MV-4-11 (cell line): ENCODE measurements at places on chromosomes 5 and 9.

DNA sequence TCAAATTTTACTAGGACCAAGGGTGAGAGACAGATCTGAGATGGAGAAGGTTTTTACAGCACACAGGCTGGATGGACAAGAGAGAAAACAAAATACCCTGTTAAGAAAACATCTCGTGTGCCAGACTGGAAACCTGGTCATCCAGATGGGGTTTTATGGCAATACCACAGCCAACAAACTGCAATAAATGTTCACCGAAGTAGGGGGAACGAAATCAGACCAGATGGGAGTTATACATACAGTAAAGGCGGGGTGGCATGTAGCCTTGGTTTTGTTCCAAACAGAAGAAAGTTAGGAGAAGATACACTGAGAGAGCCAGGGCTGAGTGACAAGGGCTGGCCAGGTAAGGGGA is 63.3 kb downstream of the DCP2 start:
- no peak for DNase-seq

DNA sequence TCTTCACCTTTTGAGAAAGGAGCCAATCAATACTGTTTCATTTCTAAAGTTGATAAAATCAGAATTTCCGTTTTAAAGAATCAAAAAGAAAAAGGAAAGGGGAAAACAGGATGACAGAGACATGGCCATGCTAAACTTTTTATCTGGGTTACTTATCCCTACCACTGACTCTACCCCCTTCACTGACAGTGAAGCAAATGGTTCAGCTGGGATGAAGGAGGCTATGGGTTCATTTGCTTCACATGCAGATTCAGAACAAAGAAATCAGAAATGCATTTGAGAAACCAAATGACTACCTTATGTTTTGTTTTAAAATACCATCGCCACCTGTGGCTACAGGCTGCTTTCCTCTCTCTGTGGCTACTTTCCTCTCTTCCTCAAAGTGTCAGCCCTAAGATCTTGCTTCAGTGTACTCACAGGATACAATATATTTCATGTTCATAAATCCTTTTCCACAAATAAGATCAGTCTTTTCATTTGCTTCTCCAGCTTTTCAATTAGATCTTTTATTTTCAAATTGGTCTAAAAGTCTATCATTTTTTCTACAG is 53.3 kb downstream of the LPAR1 start:
- DNase-seq: no peak

DNA sequence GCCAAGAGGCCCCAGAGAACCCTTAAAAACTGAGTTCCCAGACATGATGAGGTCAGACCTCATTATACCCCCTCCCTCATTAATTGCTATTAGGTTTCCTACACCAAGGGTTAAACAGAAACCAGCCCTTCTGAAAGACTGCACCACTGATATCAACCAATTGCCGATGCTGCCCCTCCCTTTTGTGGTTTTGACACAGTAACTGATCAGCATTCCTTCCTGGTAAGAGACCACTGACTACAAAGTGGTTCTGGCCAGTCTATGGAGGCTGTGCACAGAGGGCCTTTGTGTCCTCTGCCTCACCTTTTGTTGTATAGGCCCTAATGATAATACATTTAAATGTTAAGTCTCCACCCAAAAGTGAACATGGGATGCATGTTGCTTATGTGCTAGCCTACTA is 201.5 kb downstream of the FRMD3 start:
- DNase-seq: no peak

DNA sequence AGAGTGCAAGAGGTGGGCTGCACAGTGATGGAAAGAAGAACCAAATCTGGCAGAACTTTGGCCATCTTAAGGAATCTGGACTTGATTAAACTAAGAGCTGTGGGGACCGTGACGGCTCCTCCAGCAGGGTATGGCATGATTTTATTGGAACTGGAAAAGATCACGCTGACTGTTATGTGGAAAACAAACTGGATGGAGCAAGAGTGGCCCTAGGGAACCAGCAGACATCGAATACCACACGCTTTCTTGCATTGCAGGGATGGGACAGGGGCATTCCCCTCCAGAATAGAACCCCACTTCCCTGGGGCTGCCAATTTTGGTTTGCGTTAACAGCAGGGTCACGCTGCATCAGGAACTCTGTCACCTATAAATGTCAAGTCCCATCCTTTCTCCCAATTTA is 38.8 kb downstream of the INSYN2B start:
- DNase-seq: no peak

DNA sequence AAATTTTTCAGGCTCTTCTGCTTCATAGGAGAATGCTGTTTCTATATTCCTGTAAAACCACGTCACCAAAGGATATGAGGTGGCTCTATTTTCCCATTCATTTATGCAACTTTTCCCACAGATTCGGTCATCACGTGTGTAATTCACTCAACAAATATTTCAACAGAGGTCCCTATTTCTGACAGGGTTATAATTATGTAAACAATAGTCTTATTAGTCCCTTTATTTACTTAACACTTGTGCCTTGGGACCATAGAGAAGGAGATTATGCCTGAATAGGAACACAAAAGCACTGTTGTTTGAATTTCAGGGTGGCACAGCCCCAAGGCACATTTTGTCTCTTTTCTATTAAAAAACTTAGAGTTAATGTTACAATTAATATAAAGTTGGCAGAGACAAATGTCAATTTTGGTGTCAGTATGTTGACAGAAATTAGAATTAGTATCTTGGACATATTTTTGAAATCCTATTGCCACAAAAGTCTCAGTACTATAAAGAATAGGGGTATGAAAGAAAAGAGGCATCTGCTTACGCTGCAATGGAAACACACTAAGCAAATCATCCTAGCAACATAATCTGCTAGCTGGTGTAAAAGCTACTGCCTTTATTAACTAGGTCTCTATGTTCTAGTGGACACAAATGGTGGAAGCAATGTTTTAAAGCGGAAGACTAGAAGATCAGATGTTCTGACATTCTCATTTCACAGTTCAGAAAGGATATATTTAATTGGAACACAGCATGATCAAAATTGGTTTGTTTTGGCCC is 229.1 kb upstream of the TBCA start:
- peak; percentile 28 for DNase-seq

DNA sequence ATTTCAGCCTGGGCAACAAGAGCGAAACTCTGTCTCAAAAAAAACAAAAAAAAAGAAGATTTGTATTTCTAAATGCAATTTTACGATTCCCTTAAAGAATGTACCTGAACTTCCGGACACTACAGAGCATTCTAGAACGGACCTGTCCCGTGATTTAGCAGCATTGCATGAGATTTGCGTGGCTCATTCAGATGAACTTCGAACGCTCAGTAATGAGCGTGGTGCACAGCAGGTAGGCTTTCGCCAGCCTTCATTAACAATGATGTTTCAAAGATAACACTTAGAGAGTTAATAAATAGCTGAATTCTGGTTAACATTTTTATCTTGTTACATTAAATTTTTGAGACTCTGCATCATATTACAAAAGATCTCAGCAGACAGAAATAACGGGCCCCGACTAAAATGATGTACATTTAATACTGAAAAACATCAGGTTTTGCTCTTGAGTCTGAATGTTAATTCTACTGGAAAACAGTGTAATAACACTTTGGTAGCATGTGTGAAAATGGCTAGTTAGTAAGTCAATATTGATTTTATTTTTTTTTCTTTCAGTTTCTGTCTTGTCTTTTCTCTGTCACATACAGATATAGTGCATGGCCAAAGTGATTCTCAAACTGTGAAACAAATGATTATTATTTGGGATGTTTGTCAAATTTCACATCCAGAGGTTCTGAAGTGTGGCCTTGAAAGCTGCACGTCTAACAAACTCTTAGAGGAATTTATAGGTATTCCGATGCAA is 23.3 kb downstream of the CCNH start:
- no peak for DNase-seq

DNA sequence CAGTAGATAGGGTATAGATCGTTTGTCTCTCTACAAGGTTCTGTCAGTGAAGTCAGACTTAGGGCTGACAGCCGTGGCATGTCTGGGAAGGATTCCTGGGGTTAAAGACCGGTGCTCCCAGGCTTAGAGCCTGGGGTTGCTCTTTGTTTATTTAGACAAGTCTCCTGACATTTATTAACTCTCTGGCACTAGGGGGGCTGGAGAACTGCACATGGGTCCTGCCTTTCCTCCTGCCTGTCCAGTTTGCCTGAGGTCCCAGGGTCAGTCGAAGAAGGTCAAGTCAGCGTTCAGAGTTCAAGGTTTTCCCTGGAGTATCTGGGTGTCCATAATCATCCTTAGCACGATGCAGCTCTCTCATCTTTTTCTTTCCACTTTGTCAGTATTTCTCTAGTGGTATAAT is 5.6 kb downstream of the EGFLAM start:
- DNase-seq: no peak

GRCh38 chr9:124134526-124134925 is 123.0 kb downstream of the LHX2 start:
- no peak for DNase-seq

DNA sequence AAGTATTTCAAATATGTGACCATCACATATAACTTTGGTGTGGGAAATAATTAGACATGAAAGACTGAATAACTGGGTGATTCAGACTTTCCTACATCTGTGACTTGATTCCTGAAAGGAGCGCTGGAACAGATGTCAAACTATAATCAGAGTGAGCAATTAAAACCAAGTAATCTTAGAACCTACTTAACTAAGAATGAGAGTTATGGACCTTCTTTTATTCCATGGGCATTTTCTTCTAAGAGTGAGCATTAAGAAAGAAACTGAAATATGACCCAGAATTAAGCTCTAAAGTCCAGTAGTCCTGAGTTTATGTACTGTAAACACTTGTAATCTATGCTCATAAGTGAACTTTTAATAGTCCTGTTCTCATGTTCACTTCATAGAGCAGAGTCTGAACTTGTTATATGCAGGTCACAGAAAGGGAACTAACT is 68.4 kb downstream of the PAM start:
- DNase-seq: no peak

DNA sequence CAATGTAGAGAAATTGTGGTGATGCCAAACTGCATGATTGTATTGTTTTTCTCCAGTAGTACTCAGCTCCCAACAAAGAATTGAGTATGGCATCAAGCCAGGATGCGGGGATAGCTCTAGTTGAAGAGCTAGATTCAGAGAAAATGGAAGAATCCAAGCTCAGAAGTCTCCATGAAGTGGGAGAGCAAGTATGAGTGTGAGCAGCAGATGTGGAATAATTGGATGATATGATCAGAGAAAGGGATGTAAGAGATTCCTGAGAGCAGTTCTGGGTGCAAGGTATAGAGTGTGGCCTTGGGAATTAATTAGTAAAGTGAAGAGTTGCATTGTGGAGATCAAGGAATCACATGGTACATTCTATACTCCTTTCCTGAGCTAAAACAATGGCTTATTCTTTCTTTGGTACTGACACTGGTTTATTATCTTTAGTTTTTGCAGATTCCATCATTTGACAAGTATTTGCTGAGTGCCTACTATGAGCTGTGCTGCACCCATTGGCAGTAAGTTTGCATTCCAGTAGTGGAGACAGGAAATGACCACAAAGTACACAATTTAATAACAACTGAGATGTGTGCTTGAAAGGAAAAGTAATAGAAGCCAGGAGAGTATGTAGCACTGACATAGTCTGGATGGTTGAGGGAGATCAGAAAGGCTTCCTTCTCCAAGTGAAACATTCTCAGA is 177.1 kb downstream of the CPLANE1 start:
- DNase-seq: no peak

- no peak for DNase-seq
These were observed 262.8 kb downstream of the NR3C1 start for GRCh38 chr5:143140492-143141203.

GRCh38 chr9:122656378-122656777 is 1.0 kb downstream of the OR1B1 start:
- no peak for DNase-seq

GRCh38 chr5:121819682-121820261 is 31.9 kb upstream of the FTMT start:
- DNase-seq: no peak

DNA sequence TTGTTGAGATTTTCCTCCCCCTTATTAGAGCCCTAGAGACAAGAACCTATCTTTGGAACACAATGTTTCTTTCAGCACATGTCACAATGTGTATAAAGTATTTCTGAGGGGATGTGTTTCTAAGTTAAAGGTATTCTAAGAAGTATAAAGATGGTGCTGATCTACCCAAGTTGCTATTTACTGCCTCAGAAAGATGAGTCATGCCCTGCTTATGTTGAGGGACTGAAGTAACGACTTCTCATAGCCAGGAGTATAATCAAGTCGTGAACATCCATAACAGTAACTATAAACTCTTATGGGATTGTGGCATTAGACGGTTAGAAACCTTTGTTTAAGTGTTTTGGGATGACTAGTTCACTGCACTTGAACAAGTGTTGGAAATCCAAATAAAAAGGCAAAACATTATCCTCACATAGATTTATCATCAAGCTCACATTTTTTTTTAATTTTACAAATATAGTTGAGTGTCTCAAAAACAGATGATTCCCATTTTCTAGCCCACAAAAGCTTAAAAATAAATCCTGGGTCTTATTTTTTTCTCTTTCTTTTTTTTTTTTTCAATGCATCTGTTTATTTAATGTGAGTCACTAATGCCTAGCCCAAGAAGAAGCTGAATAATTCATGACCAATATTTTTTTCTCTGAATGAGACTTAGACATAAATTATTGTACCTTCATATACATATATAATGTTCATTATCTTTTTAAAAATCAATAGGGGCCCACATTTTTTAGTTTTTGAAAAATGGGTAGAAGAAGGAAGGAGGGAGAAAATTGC is 12.2 kb upstream of the TMEM252 start:
- DNase-seq: no peak

DNA sequence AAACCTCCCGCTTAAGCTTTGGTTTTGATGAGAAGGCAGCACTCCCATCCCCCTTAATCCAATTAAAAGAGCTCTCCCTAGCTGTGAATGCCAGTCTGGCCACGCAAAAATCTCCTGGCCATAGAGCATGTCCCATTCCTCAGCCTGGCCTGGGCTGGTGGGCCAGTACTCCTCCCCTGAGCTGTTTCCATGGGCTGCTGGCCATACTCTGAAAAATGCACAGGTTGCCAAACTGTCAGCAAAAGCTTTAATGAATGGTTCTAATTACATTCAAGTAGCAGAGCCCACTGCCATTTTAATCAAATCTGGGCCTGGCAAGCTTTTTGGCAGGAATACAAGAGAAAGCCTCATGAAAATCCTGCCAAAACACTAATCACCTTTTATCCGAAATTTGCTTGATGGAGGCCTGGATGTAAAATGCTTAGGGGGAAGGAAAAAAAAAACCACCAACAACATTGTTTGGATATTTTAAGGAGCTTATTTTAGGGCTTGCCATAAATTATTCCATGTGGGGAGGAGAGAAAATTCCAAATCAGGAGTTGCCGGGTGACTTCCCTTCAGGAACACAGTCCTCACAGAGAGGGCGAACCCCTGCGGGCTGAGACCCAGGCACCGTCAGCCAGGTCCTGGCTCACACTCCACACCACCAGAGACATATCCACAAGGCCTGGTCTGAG is 243.3 kb downstream of the SEC61B start:
- DNase-seq: no peak

DNA sequence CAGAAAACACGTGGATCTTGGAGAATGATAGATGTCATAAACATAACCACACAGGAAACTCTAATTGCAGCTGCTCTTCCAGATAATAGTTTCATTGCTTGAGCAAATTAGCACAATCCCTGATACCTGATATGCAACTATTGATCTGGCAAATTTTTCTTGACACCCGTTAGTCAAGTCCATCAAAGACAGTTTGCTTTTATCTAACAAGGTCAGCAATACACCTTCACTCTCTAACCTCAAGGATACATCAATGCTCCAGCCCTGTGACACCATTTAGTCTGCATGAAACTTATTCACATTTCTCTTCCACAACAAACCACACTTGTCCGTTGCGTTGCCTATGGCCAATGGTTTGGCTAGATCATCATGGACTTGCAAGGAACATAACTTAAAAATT is 16.6 kb downstream of the UGT3A1 start:
- no peak for DNase-seq

GRCh38 chr9:14913366-14913765 is 3.1 kb upstream of the FREM1 start:
- no peak for DNase-seq
